ENCODE measurements at places on chromosomes 2 and 18.

- DNase-seq, result no peak
These were observed 44.0 kb upstream of the BIN1 start for GRCh38 chr2:127150996-127151395.

DNA sequence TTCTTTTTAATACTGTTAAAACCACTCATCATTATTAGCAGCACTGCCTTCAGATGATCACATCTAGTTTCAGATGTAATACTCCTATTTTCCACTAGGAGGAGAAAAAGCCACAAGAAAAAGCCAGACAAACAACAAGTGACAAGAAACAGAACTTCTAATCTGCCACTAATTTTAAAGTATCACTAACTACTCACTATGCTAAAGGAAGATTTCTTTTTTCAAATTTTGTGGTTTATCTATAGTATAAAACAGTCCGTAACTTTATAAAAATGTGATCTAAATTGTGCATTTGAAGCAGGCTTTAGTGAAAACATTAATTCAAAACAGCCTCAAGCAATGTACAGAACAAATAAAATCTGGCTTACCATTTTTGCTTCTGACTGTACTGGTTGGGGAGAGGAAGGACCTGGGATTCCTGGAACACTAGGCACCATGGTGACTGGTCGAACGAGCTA, 56.8 kb downstream of the ATF2 start:
- DNase-seq, result peak; percentile 74

GRCh38 chr2:191818133-191818532, 28.8 kb downstream of the CAVIN2 start:
- no peak for DNase-seq

DNA sequence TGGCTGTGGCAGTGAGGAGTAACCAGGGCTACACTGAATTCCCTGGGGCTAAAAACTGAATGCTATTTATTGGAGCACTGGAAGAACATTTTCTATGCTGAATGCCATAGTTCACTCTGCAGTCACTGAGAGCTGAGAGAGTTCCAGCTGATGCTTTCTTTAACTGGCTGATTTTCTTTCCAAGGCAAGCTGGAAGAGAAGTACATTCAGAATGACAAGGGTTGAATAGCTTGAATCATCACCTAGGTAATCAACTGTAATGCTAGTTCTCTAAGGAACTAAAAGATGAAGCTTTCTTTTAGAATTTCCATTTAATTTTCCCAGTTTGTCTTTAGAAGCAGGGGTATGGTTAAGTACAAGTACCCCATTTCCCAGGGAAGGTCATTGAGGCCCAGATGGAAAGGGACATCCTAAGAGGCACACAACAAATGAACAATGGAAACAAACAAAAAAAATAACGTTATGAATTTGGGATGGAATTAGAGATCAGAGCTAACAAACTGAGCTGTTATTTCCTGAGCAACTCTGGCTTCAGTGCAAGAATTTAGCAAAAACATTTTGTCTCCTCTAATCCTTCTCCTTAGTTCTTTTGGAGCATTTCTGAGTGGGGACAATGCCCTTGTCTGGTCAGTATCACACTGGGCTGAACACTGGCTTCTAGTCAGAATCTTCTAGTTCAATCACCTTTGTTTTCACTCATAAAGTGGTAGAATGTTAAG, 132.8 kb upstream of the REG3A start:
- DNase-seq, result no peak

- DNase-seq, result no peak
These were observed 82.9 kb downstream of the CHRNA1 start for GRCh38 chr2:174681099-174682006.

DNA sequence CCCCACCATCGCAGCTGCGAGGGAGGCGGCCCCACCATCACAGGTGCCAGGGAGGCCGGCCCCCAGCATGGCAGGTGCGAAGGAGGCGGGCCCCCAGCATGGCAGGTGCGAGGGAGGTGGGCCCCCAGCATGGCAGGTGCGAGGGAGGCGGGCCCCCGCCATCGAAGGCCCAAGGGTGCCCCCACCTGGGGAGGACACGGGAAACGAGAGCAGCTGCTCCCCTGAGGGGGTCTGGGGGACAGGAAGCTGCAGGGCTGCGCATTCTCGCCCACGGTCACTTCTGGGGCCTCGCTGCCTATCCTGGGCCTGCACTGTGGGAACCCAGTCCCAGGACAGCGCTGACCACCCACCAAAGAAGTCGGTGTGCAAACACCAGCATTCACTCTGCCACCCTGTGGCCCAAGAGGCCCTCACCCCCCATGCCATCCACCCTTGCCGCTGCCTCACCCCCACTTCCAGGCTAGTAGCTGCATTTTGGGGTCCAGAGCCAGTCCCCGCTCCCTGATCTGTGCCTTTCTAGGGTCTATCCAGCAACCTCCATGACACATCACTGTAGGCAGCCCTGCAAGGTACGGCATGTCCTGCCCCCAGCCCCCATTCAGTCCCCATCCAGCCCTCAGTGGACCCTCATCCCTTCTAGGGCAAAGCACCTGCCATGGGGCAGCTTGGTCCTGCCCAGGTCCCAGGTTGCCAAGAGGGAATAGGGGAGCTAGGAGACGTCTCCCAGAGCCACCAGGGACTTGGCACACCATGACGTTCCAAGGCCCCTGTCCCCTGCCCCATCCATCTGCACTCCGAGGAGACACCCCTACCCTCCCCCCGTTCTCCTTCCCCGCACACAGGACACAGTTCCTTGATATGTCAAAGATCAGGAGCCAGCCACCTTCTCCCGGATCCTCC, 24.0 kb upstream of the GPC1 start:
- DNase-seq, result no peak

- DNase-seq, result no peak
These were observed 17.3 kb upstream of the FZD5 start for GRCh38 chr2:207787017-207787416.

GRCh38 chr2:189179570-189179950, at the start of gene COL5A2:
Gene COL5A2, minus strand, starts transcription at chr2:189179761. Its CDS starts 157 bp downstream, at chr2:189179604.
- no peak for DNase-seq

DNA sequence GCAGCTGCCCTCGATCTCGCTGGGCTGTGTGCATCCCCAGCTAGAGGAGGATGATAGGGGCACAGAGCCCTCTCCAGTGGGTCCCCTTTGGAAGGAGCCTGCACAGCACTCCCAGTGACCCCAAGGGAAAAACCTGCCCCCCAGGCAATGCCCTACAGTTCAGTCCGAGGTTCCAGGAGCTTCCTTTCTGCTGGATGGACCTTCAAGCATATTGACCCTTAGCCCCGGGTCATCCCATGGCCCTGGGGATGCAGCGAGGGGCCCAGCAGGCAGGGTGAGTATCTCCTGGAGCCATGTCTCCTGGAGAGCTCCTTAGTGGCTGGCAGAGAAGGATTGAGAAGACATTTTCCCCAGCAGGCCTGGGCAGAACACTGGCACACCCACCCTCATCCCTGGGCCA, 45.4 kb upstream of the CTDP1 start:
- no peak for DNase-seq

GRCh38 chr2:29206941-29207340, 91.7 kb downstream of the CLIP4 start:
- no peak for DNase-seq

GRCh38 chr2:145598434-145598833, 1078.5 kb upstream of the ZEB2 start:
- no peak for DNase-seq

DNA sequence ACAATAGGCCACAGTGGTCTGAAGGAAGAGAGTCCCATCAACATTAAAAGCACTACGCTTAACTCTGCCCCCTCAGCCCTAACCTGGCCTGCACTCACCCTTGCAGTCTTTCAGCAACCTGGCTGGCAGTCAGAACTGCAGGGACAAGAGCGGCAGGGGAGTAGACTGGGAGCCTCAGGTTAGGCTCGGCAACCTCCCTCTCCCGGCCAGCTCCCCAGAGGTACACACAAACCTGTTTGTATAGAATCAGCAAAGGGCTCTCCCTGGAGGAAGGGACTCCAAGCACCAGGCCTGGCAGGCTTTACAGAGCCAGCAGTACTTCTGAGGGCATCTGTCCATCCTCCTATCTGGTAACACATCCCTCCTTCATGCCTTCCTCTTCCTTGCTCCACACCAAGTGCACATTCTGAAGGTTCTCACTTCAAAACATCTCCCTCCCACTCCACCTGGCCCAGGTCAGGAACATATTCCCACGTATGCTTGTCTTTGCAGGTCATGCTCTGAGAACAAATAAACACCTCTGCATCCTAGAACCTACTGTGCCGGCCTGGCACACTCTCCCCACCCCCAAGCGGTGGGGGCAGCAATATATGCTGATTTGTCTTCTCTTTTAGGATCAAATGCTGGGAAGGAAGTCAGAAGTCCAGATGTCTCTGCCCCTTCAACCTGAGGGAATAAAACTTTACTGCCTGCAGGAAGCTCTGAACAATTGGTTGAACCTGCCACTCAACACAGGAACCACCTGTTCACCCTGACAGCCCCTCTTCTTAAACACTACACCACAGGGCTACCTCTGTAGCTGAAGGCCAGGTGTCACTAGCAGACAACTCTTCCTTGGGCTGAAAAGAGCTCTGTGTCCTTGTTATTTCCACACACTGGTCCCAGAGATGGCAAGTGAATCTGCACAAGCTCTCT, 12.6 kb upstream of the SFXN5 start:
- DNase-seq, result no peak
